Activated T-cell treated with anti-CD3 and anti-CD28 coated beads for 4 hours (primary cell): ENCODE measurements at places on chromosomes 12 and 14.

GRCh38 chr12:56141946-56142784 lies 10.2 kb upstream of the MYL6B start:
- DNase-seq, result no peak

DNA sequence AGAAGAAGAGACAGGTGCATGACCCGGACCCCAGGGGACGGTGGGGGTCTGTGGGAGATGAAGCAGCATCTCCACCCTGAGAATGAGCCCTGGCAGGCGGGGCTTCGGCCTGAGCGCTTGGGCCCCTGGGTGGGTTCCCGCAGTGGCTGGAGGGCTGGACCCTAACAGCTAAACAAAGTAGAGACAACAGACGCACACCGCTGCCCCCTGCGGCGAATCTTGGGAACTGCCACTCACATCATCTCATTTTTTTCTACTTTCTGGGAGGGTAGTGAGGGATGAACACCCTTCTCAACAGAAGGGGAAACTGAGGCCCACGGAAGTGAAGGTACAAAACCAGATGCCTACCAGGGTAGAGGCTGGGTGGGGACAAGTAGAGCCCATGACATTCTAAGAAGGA lies 104.7 kb downstream of the RFLNA start:
- no peak for DNase-seq

DNA sequence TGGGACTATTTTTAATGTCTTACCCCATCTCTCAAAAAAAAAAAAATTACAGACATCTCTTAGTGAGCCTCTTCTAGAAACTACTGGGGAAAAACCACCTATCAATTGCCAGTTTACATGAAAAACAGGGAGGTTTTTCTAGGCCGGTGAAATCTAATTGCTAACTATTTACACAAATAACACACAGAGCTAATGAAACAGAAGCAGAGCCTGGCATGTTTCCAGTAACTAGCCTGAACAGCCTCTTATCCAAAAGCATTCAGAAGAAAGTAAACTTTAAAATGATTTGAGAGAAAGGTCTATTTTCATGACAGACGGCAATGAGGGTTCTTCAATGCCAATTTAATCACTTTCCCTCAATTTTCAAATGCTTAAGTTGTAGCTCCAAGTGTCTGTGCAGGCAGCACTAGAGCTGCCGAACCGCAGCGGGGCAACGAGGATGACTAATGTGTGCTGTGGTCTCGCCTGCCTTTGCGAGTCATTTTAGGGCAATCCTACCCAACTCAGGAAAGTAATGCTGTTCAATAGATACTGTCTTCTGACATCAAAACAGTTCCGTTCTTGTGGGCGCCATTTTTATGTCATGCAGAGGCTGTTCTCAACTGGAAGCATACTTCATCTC lies 84.6 kb downstream of the SETD3 start:
- DNase-seq, result no peak

DNA sequence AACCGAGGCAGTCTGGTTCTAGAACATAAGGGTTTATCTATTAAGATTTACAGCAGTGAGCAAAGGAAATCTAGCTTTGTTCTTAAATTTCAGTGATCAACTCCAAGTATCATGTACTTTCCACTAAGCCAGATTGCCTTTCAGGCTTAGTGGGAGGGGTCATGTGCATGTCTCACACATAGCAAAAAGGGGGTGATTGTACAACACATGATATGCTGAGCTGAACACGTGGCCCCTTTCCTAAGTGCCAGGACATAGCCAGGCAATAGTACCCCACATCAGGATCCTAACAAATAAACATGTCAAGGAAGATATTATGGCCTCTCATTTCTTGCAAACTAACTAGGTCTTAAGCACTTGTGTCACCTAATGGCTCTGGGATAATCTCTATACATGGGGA lies 347.2 kb downstream of the C12orf75 start:
- DNase-seq, result no peak

- DNase-seq, result no peak
These were observed 608.4 kb downstream of the FSCB start for GRCh38 chr14:43898687-43899086.

GRCh38 chr12:110687396-110688169 lies 1.3 kb downstream of the HVCN1 start:
- no peak for DNase-seq

- no peak for DNase-seq
These were observed 44.3 kb upstream of the OR10AD1 start for GRCh38 chr12:48247181-48247966.

DNA sequence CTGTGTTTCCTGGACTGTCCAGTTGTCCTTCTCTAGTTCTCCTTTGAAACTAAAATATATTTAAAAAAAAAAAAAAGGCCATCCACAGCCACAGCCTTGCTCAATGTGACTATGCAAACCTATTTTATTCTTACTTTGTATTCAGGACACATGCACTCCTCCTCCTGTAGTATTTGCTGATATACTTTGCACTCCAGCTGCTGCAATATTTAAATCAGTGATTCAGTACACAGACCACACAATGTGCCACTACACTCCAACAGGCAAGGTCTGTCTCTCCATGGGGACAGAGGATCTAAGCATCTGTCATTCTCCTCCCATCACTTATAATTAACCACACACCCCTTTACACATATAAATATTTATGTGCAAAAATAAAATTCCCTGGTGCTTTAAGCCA lies 40.2 kb upstream of the CCDC196 start:
- no peak for DNase-seq

DNA sequence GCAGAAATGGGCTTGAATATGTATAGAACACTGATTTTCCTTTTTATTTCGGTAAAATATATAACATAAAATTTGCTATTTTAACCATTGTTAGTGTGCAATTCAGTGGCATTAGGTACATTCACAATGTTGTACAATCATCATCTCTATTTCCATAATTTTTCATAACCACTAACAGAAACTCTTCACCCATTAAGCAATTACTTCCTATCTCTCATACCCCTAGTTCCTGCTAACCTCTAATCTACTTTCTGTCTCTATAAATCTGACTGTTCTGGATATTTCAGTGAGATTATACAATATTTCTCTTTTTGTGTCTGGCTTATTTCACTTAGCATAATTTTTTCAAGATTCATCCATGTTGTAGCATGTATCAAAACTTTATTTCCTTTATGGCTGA lies 8.9 kb upstream of the RNF212B start:
- DNase-seq, result no peak

- no peak for DNase-seq
These were observed 188.0 kb downstream of the TTC8 start for GRCh38 chr14:89012282-89013097.

- no peak for DNase-seq
These were observed 91.0 kb upstream of the TRAF3 start for GRCh38 chr14:102686196-102686801.

DNA sequence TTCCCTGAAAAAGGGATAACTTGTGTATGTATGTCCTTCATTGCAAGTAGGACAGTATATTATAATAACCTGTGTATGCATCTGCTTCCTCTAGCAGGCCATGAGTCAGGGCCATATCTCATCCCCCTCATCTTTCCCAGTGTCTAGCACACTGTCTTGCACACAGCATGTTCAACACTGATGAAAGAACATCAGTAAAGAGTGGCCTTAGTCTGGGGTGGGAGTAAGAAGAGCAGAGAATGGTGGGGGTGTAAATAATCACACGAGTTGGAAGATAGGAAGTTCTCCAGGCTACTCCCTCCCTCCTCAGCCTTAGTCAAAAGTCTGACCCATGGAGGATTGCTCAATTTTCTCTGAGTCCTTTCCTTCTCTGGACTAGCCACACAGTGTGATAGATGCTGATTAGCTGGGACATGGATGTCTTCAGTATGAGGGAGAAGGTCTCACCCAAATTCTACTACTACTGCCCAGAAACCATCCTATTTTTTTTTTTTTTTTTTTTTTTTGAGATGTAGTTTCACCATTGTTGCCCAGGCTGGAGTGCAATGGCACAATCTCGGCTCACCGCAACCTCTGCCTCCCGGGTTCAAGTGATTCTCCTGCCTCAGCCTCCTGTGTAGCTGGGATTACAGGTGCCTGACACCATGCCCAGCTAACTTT lies 14.6 kb upstream of the SP1 start:
- no peak for DNase-seq

DNA sequence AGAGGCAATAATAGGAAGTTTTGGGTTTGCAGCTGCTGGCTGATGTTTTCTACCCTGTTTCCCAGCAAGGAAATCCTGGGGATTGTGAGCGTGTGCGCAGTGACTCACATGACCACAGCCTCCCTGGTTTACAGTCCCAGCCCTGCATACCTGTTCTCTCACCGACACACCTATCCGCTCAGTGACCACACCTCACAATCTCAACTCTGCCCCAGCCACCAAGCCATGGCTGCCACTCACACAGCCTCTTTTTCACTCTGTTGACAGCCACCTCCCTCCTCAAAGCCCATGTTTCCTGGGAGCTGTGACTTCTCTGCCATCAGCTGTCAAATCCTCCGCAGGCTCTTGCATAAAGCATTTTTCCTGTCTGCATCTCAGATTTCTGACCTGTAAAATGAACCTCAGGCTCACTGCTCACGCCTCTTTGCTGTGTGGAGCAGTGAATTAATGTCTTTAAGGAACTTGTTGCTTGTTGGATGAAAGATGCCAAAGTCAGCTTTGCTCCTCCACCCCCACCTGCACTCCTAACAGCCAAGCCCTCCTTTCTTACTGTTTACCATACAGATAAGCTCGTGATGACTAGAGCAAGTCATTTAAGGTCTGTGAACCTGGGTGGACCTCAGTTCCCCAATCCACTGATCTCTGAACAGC lies 43.5 kb downstream of the B4GALNT3 start:
- DNase-seq, result no peak

GRCh38 chr14:34496679-34497513 lies 34.9 kb upstream of the SPTSSA start:
- no peak for DNase-seq

GRCh38 chr14:34365309-34365915 lies 96.6 kb downstream of the SPTSSA start:
- DNase-seq, result no peak

DNA sequence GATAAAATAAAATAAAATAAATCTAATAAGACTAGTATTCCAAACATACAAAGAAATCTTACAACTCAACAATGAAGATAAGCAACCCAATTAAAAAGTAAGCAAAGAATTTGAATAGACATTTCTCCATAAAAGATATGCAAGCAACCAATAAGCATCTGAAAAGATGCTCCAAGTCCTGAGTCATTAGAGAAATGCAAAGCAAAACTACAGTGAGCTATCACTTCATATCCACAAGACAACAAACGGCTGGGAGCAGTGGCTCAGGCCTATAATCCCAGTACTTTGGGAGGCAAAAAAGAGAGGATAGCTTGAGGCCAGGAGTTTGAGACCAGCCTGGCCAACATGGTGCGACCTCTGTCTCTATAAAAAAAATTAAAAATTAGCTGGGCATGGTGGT lies 26.8 kb downstream of the ZFYVE1 start:
- no peak for DNase-seq

DNA sequence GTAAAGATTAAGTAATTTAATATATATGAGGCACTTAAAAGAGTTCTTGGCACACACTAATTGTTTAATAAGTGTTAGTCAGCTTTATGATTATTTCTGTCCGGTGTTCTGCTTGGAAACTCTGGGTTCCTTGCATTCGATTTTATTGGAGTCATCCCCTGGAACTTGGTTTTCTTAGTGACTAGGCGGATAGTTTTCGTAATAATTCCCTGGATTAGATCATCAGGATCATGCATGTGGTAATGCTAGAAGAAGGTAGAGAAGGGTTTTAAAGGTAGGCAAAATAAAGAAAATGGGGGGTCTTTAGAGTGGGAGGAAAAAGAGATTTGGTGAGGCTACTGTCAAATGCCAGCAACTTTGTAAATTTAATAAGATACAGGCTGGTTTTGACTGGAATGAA lies 88.4 kb downstream of the MYF5 start:
- DNase-seq, result no peak

DNA sequence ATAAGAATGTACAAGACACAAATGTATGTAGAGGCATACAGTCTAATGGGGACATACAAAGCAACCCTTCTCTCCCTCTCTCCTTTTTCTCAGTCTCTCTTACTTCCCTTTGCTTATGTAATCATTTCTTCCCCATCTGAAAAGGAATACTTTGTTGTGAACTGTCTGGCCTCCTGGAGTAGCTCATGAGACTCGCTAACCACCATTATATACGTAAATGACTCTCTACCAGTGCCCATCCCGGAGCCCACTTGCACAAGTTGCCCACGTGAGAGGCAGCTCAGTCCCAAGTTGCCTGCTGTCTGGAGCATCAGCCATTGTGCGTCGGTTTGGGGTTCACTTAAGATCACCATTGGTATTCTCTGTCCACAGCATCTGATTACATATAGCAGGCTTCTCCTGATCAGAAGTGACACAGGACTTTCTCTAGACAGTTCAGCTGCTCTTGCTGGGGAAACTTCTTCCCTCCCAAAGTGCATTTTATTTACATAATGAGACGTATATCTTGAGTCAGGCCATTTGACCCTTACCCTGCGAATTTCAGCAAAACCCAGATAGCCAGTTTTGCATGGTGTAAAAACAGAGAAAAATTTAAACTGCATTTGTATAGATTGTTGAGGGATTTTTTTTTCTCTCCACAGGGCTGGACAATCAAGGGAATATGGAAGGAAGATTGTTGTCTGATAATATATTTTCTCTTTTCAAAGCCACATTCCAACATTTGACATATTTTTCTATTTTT lies 220.7 kb upstream of the EGLN3 start:
- DNase-seq, result no peak

GRCh38 chr12:70351076-70351475 lies 15.0 kb upstream of the KCNMB4 start:
- DNase-seq, result no peak

GRCh38 chr12:103632554-103633216 lies 45.6 kb downstream of the STAB2 start:
- no peak for DNase-seq

- no peak for DNase-seq
These were observed 14.2 kb downstream of the SLC11A2 start for GRCh38 chr12:51011955-51012354.

GRCh38 chr12:58310368-58310767 lies 369.0 kb downstream of the ATP23 start:
- DNase-seq, result no peak

GRCh38 chr14:66395300-66395699 lies 90.9 kb upstream of the CCDC196 start:
- DNase-seq, result no peak

GRCh38 chr12:14959463-14959862 lies 1.9 kb downstream of the ARHGDIB start:
- DNase-seq, result no peak

DNA sequence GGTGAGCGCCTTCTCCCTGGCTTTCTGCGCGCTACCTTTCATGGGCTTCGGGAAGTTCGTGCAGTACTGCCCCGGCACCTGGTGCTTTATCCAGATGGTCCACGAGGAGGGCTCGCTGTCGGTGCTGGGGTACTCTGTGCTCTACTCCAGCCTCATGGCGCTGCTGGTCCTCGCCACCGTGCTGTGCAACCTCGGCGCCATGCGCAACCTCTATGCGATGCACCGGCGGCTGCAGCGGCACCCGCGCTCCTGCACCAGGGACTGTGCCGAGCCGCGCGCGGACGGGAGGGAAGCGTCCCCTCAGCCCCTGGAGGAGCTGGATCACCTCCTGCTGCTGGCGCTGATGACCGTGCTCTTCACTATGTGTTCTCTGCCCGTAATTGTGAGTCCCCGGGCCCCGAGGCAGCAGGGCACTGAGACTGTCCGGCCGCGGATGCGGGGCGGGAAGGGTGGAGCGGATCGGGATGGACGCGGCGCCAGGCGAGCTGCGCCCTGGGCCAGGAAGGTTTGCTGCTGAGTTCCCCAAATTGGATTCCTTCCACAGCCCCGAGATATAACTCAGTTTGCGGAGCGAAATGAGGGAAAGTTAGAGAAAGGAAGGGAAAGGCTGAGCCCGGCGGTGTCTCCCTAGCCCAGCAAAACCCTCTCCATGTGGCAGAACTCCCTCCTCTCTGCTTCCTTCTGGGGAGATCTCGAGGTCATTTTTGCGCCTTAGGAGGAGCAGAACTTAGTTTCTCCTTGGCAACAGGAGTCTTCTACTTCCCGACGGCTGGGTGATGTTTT lies 972 bp downstream of the PTGDR start:
- DNase-seq, result no peak
